Activated CD4-positive, alpha-beta T cell treated with anti-CD3 and anti-CD28 coated beads, Interleukin-2, amount 50 U/mL, for 4 hours (primary cell): ENCODE measurements at places on chromosomes 1 and 21.

DNA sequence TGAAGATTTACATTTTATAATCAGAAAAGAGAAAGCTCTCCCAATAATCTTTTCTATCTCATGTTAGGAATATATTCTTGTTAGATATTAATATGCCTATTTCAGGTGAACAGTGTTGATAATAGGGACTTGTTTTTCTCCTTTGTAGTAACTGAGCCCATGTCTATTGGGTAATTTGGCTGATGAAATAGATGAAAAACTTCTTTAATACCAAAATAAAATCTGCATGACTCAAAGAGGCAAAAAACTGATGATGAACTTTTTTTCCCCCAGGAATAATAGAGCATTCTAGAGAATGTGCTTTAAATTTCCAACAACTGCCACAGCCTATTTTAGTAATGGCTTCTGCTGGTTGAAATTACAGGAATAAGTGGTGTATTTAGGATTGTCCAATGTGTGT is 178.9 kb upstream of the GREM2 start:
- DNase-seq, result no peak

- no peak for DNase-seq
These were observed 8.4 kb downstream of the SOX13 start for GRCh38 chr1:204081164-204081790.

GRCh38 chr1:234770924-234771540 is 161.1 kb upstream of the IRF2BP2 start:
- DNase-seq, result no peak

GRCh38 chr1:32404946-32405345 is 10.7 kb upstream of the BSDC1 start:
- no peak for DNase-seq

- no peak for DNase-seq
These were observed 35.5 kb upstream of the PTPRF start for GRCh38 chr1:43495204-43495603.

DNA sequence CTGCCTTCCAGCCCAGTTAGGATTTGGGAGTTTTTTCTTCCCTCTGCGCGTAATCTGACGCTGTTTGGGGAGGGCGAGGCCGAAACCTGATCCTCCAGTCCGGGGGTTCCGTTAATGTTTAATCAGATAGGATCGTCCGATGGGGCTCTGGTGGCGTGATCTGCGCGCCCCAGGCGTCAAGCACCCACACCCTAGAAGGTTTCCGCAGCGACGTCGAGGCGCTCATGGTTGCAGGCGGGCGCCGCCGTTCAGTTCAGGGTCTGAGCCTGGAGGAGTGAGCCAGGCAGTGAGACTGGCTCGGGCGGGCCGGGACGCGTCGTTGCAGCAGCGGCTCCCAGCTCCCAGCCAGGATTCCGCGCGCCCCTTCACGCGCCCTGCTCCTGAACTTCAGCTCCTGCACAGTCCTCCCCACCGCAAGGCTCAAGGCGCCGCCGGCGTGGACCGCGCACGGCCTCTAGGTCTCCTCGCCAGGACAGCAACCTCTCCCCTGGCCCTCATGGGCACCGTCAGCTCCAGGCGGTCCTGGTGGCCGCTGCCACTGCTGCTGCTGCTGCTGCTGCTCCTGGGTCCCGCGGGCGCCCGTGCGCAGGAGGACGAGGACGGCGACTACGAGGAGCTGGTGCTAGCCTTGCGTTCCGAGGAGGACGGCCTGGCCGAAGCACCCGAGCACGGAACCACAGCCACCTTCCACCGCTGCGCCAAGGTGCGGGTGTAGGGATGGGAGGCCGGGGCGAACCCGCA is at the start of gene PCSK9:
Gene PCSK9 (plus strand): TSS at position 207 of the 741 bp plus-strand sequence. CDS start 290 bp downstream, at position 497.
- no peak for DNase-seq

GRCh38 chr1:56758135-56758534 is 61.1 kb downstream of the FYB2 start:
- DNase-seq, result no peak

DNA sequence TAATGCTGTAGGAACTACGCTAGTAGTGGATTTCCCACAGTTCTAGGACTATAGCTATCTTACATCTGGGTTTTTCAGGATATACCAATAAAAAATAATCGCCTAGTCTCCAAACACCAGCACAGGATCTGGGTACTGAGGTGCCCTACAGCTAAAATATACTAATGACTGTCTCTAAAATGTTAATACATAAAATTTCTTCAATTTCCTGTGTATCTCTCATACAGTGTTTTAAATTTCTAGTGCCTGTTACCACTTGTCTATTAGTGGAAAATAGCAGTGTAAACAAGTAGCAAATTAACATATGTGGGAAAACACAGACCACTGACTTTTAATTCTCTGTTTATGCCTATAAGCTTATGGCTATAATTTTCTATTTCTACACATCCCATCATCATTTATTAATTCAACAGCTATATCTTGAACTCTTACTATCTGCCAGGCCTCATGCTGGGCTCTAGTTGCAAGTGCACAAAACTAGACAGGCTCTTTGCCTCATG is 16.1 kb upstream of the PTPN14 start:
- DNase-seq, result no peak

GRCh38 chr1:4700801-4701200 is 46.4 kb downstream of the AJAP1 start:
- no peak for DNase-seq
